ENCODE measurements at places on chromosomes 16 and 17.
A peak's percentile ranks its signal among the peaks of the same experiment; 100 is the strongest.

GRCh38 chr17:46889519-46889918 is 33.4 kb upstream of the GOSR2 start:
- no peak for DNase-seq

GRCh38 chr16:8826278-8826879 is 28.7 kb downstream of the PMM2 start:
- DNase-seq: no peak

DNA sequence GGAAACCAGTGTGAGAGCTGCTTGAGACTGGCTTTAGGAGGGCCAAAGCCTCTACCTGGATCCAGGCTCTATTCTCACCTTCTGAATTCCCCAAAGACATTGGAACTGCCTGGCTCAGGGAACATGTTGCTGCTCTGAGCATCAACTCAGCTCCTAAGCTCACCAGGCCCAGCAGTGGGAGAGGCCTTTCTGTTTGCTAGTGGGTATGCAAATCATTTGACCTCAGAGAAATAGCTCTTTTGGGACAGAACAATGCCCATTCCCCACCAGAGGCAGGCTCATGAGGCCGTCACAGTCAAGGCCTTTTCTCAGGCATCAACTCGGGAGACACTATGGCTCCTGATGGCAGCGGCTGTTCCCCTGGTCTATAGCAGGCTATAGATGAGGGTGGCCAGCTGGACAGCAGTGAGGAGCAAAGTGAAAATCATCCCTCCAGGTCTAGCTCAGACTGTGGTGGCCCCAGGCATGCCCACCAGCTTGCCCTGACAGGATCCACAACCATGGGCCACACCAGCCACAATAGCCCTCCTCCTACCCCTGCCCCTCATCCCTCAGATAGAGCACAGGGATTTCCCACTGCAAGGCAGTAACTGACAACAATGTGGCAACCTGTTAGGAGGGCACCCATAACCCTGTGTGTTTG is 30.4 kb upstream of the GFOD2 start:
- no peak for DNase-seq

DNA sequence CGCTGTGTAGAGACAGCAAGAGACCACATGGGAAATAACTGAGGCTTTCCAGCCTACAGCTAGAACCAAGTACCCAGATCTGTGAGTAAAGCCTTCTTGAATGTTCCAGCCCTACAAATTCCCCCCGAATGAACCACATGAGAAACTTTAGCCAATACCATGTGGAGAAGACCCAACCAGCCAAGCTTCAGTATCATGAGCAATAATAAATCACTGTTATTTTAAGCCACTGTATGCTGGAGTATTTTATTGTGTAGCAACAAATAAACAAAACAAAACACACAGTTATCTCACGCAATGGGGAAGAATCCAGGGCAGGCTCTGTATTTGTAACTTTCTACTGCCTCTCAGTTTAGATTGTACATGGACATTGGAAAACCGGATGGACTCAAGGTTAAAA is 426.2 kb downstream of the CDH11 start:
- no peak for DNase-seq

- peak; percentile 14 for DNase-seq
These were observed 7.1 kb upstream of the FTSJ3 start for GRCh38 chr17:63834431-63835166.

GRCh38 chr17:29825604-29826003 is 104.4 kb downstream of the SSH2 start:
- no peak for DNase-seq
